Activated T-cell treated with anti-CD3 and anti-CD28 coated beads for 1 hour (primary cell): ENCODE measurements at places on chromosomes 4 and X.

DNA sequence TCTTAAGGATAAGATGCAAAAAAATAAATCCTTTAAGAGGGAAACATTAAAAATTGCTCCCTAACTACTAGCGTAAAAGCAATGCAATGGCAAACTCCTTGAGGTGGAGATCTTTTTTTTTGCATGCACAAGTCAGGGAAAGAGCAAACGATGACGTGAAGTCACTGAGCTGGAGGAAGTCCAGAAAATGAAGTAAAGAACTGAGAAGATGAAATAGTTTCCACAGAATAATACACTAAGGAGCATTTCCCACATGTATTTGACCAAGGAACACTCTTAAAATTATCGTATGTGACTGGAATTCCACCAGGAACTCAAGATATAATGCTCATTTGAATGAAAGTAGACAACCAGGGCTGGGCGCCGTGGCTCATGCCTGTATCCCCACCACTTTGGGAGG is 21.0 kb upstream of the DOCK11 start:
- DNase-seq: no peak

DNA sequence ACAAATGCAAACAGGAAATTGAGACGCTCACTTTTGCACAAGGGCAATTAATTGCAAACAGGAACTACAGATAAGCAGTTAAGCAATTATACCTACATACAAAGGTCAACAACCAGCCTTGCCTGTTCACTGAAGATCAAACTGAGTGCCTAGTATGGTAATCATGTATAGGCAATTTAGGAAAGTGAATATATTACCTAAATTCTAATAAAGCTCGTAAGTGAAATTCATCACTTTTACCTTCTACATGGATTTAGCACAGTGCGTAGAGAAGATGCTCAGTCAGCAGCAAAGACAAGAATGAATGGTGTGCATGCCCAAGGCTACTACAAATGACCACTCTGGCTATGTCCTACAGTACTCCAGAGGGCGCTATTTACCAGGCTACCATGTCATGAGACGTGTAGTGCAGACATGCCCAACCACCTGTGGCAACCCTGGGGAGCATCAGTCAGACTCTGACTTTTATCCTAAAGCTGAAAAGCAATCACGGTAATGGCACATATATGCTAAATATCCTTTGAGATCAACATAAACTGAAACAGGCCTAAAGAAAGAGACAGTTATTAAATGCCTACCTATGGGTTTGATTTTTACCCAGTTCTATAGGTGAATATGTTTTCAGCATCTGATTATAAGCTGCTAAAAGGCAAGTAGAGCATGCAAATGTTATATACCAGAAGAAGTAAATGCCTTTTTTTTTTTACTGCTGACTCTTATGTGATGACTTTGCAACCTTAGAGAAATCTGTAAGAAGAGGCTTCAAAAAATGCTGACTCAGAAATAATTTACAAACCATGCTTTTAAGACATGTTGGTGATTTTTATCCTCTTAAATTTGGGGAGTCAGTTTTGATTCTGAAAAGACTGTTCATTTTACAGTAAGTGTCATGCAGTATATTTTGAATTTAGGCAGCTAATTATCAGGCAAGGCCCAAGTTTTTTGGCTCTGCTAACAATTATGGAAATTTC is 178.0 kb downstream of the PPP3CA start:
- peak; percentile 23 for DNase-seq

GRCh38 chr4:126701756-126702155 is 931.0 kb upstream of the INTU start:
- no peak for DNase-seq

- DNase-seq: no peak
Measured at GRCh38 chr4:155597933-155598451, 68.7 kb upstream of the GUCY1A1 start.

DNA sequence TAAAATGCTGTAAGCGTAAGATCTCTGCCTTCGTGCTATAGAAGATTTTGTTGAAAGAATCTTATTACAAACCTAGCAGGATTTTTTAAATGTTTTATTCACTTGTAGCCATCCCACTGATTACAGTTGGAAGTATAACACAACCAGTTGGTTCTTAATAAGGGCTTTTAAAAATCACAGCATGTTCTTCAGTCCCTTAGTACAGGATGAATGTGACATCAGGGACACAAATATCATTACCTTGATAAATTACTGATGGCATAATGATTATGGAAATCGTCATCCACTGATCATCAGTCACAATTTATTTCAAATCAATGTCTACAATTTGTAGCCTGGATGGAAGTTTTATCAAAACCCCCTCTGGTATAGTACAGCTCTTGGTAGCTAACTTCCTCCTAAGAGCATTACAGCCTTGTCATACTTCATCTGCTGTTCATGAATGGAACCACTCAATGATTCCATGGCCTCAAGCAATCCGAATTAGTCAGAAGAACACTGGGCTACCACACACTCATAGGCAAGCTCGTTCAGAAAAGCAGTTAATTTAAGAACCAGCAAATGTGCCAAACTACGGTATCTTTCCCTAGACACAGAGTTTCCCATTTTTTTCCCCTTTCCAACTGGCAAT is 389.2 kb upstream of the TENM3 start:
- DNase-seq: no peak

- DNase-seq: no peak
Measured at GRCh38 chr4:69522554-69522953, 26.8 kb upstream of the UGT2B4 start.
